ENCODE measurements at places on chromosomes 4 and X.

DNA sequence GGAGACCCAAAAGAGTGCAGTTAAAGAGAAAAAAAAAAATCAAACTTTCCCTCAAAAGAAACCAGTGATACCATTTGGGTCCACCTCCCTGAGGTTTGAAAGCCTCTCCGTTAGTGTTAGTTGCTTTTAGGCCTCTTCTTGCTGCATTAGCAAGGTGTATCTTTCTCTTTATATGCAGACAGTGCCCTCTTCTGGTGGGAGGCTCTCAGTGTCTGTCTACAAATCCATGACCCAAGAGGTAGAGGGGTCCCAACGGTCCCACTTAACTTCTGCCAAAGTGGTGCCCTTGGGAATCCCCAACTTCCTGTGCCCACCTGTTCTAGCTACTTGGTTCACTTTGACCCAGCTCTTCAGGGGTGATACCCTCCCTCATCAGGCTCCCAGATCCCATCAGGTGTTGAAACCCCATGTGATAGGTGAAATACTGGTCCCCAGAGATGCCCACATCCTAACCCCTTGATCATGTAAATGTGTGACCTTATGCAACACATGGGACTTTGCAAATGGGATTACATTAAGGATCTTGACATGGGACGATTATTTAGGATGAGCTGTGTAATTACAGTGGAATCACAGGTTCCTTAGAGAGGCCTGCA is 63.7 kb upstream of the CD99 start:
- DNase-seq = no peak

DNA sequence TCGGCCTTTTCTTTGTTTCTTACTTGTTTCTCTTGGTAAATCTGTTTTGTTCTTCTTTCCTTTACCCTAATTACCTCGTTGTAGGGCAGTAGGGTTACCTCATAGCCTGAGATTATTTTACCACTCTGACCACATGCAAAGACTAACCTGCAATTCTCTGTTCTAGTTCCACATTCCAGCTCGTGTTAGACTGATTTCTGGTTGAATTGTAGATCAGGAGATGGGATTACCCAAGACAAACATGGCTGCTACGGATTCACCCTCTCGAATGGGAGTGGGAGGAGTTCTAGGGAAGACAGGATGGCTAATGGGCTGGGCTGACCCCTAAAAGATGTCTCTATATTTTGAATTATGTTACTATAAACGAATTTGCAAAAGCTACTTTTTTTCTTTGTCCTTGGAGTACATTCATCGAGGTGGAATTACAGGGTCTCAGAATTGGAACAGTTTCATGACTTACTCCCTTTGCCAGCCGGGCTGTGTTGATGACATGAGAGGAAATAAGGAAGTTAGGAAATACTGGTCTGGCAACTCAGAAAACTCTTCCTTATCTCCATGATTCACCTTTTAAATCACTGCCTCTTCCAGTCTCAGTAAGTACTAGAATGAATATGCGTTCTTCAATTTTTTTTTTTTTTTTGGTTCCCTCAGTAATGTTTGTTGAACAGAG is 36.7 kb upstream of the FBXW7 start:
- no peak for DNase-seq

- DNase-seq = no peak
These were observed 1360.9 kb downstream of the STIM2 start for GRCh38 chr4:28221536-28221935.

GRCh38 chrX:66030505-66031317 is 9.2 kb downstream of the VSIG4 start:
- DNase-seq = no peak

GRCh38 chrX:123080065-123080464 is 104.0 kb upstream of the GRIA3 start:
- DNase-seq = no peak

DNA sequence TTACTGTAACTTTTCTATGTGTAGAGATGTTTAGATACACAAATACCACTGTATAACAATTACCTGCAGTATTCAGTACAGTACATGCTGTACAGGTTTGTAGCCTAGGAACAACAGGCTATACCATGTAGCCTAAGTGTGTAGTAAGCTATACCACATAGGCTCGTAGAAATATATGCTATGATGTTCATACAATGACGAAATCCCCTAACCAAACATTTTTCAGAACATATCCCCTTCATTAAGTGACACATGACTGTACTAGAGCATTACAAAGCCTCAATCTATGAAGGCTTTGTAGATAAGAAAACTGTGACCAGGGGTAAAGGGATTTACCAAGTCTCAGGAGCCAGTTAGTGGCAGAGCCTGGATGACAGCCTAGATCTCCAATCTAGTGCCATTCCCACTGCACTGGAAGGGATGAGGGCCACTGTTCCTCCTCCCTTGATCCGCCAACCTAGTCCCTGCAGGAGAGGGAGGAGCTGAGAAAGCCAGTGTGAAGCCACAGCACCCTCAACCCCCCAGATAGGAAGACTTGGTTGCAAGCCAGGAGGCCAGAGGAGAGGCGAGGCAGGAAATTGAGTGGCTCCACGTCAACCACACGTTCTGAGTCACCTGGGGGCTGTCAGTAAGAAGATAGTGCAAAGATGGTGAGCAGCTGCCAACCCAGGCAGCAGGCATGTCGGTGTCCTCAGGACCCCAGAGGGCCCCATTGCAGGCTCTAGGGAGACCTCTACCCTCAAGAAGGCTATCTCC is 227.7 kb downstream of the BCOR start:
- DNase-seq = no peak

DNA sequence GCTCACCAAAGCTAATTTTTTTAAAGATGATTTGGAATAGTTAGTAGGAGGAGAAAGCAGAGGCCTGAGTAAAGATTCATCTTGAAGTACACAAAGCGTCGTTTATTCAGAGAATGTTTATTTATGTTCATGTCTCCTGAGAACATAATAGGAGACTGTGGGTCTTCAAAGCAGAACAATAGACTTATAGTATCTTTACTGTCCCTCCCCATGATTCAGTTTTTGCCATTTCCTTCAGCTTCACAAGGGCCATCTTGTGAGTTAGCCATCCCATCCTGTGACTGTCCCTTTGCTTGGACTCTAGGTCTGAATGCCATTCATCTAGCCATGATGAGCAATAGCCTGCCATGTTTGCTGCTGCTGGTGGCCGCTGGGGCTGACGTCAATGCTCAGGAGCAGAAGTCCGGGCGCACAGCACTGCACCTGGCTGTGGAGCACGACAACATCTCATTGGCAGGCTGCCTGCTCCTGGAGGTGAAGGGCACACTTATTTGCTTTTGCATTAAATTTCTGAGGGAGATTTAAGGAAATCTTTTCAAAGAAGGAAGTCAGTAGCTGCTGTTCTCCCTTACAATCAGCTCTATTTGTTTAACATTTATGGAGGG is 105.8 kb downstream of the NFKB1 start:
- DNase-seq = no peak

DNA sequence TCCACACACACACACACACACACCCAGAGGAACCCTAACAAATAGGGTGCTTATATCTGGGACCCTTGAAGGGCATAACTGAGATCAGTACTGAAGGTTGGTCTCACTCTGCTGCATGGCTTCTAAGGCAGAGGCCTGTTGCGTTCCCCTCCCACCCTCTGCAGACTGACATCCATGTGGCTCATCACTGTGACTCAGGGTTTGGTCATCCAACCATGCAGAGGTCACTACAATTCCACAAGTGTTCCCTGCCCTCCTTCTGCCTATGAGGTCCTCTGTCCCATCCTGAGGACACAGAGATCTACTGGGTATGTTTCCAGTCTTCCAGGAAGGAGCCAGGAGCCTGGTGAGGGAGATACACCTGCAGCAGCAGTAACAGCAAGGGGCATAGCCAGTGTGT is 55.8 kb downstream of the XAGE2 start:
- no peak for DNase-seq

DNA sequence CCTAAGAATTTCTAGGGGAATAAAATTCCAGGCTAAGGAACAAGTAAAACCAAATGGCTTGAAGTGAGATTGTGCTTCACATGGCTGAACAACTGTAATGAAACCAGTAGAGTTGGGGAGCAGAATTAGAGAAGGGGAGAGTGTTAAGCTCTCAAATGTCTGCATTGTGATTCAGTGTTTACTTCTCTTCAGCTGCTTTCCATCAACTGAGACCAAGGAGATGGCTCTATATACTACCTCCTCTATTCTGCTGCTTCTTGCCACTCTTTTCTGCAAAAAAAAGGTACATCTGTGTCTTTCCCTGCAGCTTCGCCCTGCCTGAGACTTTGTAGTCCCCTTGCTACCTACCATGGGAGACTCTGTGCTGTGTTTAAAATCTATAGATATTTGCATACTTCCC is 73.5 kb downstream of the WDFY3 start:
- no peak for DNase-seq

DNA sequence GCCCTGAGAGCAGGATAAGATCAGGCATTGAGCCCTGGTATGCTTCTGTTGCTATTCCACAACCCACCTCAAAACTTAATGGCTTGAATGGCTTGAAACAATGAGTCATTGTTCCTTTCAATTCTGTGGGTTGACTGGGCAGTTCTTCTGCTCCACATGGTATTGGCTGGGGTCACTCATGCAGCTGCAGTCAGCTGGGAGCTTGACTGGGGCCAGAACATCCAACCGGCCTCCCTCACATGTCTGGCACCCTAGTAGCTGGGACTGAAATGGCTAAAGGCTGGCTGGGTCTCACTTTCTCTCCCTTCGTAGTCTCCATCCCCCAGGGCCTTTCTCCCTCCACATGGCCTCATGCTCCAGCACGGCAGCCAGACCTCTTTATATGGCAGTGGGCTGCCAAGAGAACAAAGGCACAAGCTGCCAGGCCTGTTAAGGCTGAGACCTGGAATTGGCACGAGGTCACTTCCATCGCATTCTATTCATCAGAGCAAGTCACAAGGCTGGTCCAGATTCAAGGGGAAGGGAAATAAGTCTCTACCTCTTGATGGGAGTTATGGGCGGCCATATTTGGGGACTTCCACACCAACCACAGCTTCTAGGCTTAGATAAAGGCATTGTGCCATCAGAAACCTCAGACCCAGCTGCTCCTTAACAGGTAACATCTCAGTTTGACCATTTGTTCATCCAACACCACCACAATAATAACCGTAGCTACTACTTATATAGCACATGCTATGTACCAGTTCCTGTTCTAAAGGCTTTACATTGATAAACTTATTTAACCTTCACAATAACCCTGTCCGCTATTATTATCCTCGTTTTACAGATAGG is 159.7 kb upstream of the ATP6AP2 start:
- DNase-seq = no peak

GRCh38 chr4:128810871-128811570 is 1.5 kb downstream of the JADE1 start:
- peak; percentile 32 for DNase-seq

DNA sequence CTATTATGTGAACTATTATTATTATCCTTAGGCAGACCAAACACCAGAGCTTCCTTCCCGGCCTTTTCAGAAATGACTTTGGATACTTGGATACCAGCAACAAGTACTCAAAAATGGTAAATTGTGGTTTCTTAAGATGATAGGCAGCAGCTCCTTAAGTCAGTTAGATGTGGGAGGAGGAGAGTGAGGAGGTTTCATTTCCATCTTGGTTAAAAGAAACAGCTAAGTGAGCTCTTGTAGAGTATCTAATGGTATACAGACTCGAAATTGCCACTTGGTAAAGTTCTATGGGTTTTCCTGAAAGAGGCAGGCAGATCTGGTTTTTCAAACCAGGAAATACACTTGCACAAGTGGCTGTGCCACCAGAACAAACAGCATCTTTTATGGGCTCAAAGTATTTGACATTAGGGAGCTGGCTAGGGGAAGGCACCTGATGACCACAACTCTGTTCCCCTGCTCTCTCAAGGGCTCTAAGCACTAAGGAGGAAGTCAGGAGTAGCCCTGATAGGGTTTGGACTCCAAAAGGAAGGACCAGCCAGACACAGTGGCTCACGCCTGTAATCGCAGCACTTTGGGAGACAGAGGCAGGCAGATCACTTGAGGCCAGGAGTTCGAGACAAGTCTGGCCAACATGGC is 130.9 kb downstream of the TMEM164 start:
- DNase-seq = no peak

DNA sequence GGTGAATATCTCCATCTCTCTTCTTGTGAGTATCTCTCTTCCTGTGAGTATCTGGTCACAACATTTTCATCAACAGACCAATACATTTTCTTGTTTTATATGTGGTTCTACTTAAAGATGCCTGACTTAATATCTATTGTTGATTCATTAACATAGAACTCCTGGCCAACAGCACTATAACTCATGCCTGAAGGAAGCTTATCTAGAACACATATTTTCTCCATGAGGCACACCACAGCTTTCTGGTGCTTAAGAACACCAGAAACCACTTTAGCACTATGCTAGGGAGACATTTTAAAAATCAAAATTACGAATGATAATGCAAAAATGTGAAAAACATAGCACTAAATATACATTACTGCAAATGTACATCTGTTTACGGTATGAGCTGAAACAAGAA is 190.4 kb downstream of the GABRB1 start:
- DNase-seq = no peak
